Right kidney (tissue), 9 donors: ENCODE measurements at places on chromosomes 16 and 17.
A peak's percentile ranks its signal among the peaks of the same experiment; 100 is the strongest.

- no peak for DNase-seq
These were observed 28.3 kb upstream of the CDC42EP4 start for GRCh38 chr17:73340093-73340596.

GRCh38 chr16:13393816-13394215 is 492.4 kb downstream of the SHISA9 start:
- DNase-seq = no peak

DNA sequence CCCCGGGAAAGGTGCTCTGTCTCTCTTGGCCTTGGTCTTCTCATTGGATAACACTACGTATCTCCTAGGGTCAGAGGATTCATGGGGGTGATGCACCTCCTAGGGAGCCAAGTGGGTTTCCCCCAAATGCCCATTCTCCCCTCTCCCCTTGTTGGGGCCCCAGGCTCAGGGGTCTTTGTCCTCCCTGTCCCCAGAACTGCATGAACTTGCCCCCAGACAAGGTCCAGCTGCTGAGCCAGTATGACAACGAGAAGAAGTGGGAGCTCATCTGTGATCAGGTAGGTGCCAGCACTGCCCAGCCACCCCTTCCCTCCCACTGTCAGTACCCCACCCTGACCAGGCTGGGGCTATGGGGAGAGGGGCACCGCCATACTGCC is 8.7 kb downstream of the FMNL1 start:
- no peak for DNase-seq

GRCh38 chr16:87569601-87570571 is 32.4 kb upstream of the JPH3 start:
- DNase-seq = no peak

GRCh38 chr16:79472426-79472825 is 128.1 kb downstream of the MAF start:
- no peak for DNase-seq

DNA sequence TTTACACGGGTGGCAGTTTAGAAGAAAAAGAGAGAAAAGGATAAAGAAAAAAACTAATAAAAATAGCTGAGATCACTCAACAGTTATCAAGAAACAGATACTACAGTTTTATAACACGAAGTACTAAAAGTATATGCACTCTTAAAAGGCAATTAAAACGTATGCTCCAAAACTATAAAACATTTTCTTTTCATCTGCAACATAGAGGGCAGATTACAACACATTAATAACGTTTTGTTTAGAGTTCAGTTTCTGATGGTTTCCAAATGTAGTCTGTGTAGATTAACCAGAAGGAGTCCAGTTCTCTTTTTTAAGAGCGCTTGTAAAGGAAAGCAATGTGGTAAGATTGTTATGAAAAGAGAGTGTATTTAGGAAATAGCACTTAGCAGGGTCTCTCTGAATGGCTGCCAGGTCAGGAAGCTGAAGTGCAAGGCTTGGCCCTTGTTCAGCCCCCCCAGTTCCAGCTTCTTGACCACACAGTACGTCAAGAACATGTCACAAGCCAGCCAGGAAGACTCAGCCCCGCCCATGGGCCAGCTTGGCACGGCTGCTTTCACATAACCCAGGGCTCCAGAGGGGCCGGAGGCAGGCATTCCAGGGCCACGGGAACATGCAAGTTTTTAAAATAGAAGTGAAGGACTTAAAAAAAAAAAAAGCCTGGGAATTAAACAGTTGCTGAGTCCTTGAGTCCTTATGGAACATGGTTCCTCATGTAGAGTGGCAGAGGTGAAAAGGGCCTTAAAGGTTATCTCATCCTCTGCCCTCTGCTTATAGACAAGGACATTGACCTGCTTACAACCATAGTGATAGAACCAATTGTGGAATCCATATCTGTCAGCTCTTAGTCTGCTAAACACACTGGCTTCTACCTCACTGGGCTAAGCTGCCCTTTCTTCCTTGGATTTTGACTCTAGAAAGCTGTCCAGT is 147.4 kb upstream of the TBX2 start:
- peak; percentile 59 for DNase-seq

- no peak for DNase-seq
These were observed 973 bp downstream of the SLC7A6 start for GRCh38 chr16:68265078-68265920.
